GM20000 (cell line): ENCODE measurements at places on chromosomes 12 and 14.

DNA sequence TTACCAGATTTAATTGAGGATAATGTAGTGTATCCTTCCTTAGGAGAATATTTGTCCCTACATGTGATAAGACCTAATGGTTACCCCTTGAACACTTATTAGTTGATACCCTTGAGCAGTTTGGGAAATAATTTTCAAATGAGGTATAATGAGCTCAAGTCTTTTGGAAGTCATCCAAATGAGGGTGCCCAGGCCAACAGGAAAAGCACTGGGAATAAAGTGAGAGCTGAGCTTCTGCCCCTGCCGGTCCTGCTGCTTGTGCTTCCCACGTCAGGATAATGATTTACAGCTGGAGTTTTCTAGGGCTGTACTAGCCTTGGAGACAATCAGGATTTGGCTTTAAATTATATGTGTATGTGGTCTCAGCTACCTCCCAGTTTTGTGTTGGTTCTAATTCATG lies 178.8 kb upstream of the FRMD6 start:
- DNase-seq: no peak

DNA sequence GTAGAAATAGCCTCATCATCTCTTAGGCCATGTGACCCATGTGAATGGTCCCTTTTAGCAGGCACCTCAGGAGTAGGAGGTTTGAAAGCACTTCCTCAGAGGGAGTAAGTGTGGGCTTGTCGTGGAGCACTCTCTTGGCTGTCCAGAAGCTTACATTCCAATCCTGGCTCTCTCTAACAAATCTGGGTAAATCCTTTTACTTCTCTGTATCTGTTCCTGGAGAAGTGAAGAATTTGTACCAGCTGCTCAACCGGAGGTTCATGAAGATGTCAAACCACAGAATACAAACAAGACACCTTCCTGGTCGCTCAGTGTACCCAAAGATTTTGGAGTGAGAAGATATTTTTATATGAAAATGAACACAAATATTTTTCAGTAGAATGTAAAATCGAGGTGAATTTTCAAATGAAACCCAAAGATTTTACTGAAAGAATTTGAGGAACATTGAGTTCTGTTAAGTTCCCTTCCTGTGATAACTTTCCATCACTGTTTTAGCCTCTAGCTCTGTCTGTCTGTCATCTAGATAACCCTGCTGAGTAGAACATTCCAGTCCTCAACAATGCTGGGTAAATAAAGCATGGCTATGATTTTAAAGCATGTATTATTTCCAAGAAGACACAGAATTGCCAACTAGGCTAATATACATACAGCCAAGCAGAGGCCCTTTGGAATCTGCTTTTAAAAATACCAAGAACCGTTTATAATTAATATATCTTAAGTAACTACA lies 263.9 kb upstream of the RGS6 start:
- DNase-seq: no peak

- no peak for DNase-seq
These were observed 48.8 kb downstream of the SLC38A1 start for GRCh38 chr12:46219877-46220655.

GRCh38 chr12:41101806-41102205 lies 86.3 kb upstream of the PDZRN4 start:
- DNase-seq: no peak

DNA sequence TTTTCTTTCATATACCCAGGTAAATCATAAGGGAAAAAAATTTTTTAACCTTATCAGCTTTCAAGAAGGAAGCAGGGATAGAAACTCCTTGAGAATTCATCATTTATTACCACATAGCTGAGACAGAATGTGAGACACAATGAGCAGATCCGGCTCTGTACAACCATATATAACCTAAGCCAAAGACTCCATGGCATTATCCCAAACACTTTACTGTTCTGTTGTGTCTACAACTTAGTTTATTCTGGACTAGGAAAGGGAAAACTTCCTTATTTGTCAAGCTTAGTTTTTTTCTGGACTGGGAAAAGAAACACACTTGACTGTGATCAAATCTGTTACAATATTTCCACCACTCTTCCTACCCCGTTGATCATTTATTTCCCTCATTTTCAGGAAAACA lies 38.3 kb upstream of the CATSPERB start:
- no peak for DNase-seq

DNA sequence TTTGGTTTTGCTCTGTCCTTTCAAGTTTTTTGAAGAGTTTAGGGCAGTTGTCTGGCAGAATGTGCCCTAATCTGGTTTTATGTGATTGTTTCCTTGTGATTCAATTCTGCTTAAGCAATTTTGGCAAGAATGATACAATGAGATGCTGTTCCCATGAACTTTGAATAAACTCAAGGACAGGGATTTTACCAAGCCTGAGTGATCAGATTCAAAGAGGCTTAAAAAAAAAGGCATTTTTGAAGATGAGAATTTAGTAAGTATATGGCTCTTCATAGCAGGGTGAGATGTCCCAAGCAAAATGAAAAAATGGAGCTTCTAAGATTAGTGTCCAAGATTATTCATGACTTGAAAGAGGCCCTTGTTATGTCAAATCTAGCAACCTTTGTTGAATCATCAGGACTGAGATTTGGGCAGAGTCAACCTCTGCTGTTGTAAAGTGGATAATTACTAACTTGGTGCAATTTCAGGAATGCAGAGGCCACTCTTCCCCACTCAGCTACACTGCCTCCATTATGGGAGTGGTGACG lies 180.6 kb upstream of the NUDT4 start:
- no peak for DNase-seq

GRCh38 chr12:30753233-30753632 lies 1.5 kb downstream of the CAPRIN2 start:
- peak; percentile 34 for DNase-seq
